Spinal cord (tissue), 10 donors: ENCODE measurements at places on chromosomes 12 and 14. TPM values are rescaled to one million over a fixed set of nuclear protein-coding genes. Genes with fewer than 3 reads are reported as not detected.

DNA sequence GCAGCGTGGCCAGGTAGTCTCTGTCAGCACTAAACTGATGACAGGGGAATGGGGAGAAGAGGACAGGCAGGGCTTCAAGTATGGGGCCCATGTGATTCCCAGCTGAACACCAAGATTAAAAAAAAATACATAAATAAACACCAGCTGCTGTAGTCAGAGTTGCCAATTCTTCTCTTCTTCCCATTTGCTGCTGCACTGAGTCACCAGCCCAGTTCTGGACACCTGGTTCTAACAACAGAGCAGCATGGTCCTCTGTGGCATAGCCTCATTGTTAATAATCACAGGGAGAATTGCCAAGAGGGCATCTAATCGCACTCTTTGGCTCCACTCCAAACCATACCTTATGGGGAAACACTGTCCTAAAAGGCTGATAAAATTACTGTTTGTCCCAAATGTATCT, 15.1 kb downstream of the PPM1H start:
- no peaks in the 10 kb centered on the region for H3K27me3 ChIP-seq
- no peaks in the 10 kb centered on the region for H3K36me3 ChIP-seq
- no peak overlapping the region for H3K4me3 ChIP-seq
- no peak for DNase-seq

DNA sequence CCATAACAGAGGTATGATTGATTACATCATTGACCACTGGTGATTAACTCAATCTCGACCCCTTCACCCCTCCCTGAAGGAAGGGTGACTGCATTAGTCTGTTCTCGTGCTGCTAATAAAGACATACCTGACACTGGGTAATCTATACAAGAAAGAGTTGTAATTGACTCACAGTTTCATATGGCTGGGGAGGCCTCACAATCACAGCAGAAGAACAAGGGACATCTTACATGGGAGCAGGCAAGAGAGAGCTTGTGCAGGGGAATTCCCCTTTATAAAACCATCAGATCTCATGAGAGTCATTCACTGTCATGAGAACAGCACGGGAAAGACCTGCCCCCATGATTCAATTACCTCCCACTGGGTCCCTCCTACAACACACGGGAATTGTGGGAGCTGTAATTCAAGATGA, 55.9 kb upstream of the TMCC3 start:
- no peaks in the 10 kb centered on the region for H3K36me3 ChIP-seq
- H3K27me3 ChIP-seq = no peaks in the 10 kb centered on the region
- no peak overlapping the region for H3K4me3 ChIP-seq
- no peak for DNase-seq
- H3K27ac ChIP-seq = no peak overlapping the region
- no peaks in the 10 kb centered on the region for H3K4me1 ChIP-seq

GRCh38 chr12:51320695-51321320, 3.2 kb downstream of the BIN2 start:
- H3K4me1 ChIP-seq = no peaks in the 10 kb centered on the region
- no peaks in the 10 kb centered on the region for H3K27me3 ChIP-seq
- DNase-seq = no peak
- no peak overlapping the region for H3K4me3 ChIP-seq
- no peaks in the 10 kb centered on the region for H3K36me3 ChIP-seq
- H3K27ac ChIP-seq = peak overlapping the region; percentile 42

GRCh38 chr14:24062216-24062980, 9.0 kb upstream of the CPNE6 start:
- H3K4me3 ChIP-seq = no peak overlapping the region
- peaks cover 17% of the 10 kb centered on the region for H3K4me1 ChIP-seq
- no peaks in the 10 kb centered on the region for H3K27me3 ChIP-seq
- DNase-seq = no peak

DNA sequence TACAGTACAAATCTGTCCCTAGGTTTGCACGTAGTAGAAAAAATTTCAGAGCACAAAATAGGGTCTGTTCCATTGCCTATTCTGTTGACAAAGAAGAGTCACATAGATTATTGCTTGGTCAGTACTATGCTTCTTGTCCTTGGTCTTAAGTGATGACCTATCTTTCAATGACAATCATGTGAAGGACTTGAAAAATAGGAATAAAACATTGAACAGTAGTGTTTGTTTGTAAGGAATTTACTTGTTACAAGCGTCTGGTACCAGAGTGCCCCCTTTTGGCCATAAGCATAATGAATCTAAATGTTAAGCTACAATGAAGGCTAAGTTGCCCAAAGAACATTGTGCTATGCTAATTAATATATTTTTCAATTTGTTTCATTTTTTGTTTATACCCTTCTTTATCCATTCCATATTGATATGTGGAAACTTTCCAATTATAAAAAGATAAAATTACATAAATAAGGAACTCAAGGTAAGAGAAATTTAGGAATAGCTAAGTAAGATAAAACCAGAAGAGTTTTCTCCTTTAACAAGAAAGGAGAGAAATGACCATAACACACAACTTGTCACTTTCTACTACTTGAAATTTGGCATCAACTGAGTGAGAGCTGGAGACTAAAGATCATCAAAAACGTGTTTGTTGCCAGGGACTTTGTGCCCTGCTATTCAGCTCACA, 204.7 kb downstream of the EPS8 start:
- no peak for DNase-seq
- H3K4me1 ChIP-seq = no peaks in the 10 kb centered on the region
- no peak overlapping the region for H3K27ac ChIP-seq
- H3K36me3 ChIP-seq = no peaks in the 10 kb centered on the region

DNA sequence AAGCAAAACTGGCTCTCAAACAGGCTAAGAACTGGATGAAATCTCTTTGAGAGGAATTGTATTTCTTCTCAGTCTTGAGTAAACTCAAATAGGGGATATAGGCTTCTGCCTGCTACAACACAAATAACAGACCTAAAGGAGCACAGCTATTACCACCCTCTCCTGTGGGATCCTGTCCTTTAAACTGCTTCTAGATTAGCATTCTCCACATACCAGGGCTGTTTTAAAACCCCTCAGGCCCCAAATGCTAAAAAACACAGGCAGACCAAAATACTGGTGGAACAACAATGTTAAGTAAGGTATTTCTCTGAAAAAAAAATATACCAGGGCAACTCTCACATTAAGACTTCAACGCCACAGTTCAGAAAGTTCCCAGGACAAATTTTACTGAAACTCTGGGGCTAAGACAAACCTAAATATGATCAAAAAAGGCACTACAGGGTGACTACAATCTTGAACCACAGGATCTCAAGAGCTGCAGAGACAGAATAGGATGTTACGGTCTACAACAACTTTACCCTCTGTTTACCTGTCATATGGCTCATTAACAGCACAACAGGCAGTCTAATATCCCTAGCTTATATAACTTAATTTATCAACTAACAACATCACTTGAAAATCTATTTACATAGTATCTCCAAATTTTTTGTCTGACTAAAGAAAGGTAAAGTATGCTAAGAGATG, 7.2 kb downstream of the CPNE8 start:
- H3K36me3 ChIP-seq = no peaks in the 10 kb centered on the region
- H3K4me3 ChIP-seq = no peak overlapping the region
- DNase-seq = no peak
- no peaks in the 10 kb centered on the region for H3K27me3 ChIP-seq

COX8C gene
- not detected for polyA plus RNA-seq

PRPH gene
- 289 TPM for polyA plus RNA-seq
